ENCODE measurements at places on chromosomes 12 and 14.

GRCh38 chr12:5498076-5498475 is 66.2 kb downstream of the NTF3 start:
- no peak for DNase-seq

GRCh38 chr14:69092840-69093422 is 60.0 kb downstream of the DCAF5 start:
- DNase-seq = no peak

DNA sequence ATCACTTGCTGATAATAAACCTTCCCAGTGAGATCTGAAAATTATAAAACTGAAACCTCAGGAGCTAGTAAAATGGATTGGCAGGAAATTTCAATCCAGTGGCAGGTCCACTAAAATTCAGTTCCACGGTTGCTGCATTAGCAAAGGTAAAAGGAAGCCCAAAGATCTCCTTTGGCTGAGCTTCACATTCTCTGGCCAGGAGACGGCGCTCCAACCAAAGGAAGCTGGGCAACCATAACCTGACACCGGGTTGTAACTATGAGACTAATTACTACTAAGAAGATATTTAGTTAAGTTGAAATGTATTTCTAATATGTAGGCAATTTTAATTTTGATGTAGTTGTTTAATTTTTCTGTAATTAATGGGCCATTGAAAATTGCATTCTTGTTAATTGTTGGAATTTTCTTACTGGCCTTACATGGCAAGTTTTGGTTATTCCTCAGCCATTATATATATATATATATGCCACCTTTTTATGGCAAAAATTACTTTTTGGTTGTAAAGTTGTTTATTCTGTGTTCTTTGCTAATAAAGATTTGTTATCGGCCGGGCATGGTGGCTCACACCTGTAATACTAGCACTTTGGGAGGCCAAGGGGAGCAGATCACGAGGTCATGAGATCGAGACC is 17.0 kb downstream of the OR8S1 start:
- peak; percentile 10 for DNase-seq

DNA sequence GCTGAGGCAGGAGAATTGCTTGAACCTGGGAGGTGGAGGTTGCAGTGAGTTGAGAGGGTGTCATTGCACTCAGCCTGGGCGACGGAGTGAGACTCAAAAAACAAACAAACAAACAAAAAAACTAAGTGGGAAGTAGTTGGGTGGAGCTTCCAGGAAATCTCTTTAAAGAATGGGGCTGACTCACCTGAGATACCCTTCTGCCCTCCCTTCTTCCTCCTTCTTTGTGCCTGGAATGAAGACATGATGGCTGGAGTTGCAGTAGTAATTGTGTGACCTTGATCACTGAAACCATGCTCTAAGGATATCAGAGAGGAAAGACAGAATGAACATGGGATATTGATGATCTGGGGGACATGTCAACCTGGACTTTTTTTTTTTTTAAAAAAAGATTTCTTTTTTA is 87.6 kb upstream of the MED13L start:
- DNase-seq = no peak

GRCh38 chr12:129641926-129642325 is 261.9 kb downstream of the TMEM132D start:
- no peak for DNase-seq

GRCh38 chr14:53742233-53742620 is 214.4 kb downstream of the BMP4 start:
- DNase-seq = no peak

- DNase-seq = no peak
Measured at GRCh38 chr12:56158926-56159461, 835 bp downstream of the MYL6 start.

GRCh38 chr14:81452341-81453133 is 52.4 kb upstream of the STON2 start:
- no peak for DNase-seq

DNA sequence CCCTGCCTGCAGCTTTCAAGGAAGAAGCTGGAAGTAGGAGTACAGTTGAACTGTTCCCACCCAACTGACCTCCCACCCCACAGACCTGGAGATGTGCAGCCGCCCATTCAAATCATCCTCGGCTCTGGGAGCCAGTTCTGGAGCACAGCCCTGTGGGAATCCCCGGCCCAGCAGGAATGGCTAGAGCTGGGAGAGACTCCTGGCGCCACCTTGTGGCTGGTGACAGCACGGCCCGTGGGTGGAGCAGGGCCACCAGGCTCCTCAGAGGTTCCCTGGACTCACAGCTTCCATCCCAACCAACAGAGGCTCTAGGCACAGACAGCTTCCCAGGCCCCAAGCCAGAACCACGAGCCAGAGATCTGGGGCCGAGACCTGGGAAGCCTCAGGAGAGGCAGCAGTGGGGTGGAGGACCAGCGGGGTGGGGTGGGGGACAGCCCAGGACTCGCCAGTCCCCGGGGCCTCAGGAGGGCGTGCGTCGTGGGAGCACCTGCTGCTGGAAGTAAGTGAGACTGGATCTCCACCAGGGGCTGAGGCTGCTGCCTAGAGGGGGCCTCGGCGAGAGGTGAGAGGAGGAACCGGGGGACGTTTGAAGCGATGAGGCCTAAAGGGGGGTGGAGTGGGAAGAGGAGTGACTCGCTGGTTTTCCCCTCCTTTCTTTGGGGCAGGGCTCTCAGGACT is 43.4 kb downstream of the RNF34 start:
- peak; percentile 37 for DNase-seq

- DNase-seq = no peak
Measured at GRCh38 chr14:65281991-65282895, 130.3 kb upstream of the FUT8 start.

DNA sequence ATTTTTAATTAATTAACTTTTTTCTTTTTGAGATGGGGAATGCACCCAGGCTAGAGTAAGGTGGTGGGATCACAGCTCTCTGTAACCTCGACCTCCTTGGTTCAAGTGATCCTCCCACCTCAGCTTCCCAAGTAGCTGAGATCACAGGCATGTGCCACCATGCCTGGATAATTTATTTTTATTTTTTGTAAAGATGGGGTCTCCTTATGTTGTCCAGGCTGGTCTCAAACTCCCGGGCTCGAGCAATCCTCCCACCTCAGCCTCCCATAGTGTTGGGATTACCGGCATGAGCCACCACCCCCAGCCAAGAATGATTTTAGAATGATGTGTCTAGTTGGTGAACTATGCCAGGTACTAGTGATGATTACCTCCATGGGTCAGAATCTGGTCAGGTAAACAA is 6.6 kb upstream of the LRP10 start:
- DNase-seq = no peak

DNA sequence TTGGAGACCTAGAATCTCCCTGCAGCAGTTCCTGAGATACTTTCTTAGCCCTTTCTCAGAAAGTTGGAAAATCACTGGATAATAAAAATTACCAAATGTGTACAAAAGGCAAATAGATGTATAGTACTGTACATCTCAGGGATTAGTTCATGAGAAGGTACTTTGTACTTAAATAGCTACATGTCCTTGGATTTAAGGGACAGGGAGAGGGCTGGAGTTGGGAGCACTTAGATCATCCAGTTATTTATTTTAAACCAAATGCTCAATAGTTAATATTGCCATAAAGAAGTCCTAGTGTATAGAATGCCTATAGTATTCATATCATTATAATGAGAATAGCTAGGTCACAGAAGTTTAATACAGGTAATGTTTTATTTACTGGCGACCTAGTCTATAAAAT is 13.4 kb downstream of the CDKN3 start:
- no peak for DNase-seq

DNA sequence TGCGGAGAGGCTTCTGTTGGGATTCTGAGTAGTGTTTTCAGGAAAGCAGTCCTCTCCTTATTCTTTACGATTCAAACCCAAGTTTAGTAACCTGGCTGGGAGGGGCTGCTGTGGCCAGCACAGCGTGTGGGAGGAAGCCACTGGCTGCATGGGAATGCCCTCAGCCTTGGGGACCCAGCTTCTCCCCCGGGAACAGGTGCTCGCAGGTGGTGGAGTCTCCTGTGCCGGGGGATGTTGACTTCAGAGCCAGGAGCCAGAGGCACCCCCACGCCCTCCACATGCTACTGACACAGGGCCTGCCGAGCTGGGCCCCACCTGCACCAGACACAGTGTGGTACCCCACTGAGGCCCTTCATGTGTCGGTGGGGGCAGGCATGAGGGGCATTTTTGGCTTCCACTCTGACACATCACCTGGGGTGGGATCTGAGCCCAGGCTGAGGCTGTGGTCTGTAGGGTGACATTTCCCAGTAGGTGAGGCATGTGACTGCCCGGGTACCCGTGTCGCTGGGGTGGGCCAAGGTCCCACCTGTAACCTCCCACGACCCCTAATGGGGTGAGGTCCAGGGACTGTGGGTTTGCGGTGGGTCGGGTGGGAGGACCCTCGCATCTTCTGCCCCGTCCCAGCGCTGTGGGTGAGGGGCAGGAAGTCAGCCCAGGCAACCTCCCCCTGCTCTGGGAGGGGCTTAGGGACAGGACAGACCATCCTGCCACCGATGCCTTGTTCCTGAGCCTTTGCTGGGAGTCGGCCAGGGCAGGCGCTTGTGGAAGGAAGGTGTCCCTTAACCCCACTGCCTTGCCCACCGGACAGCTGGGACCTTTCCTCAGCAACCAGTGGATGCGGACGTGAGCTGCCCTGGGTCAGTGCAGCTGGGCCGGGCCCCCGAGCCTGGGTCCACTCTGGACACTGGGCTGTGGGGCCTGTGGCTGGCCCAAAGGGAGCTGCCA is 26.5 kb downstream of the MTA1 start:
- no peak for DNase-seq

DNA sequence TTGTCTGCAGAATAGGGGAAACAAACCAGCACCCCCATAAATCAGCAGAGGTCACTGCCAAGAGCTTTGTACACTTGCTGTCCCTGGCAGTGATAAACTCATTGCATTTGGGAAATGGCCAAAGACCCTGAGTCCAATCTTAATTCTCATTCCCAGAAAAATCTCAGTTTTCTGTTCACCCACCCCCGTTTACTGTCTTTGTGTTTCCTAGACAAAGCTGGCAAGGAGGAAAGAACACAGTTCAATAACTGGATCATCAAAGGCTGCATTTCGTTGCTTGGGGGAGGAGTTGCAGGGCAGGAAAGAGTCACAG is 365.1 kb downstream of the DPF3 start:
- no peak for DNase-seq

GRCh38 chr14:93701562-93701961 is 86.7 kb downstream of the PRIMA1 start:
- DNase-seq = no peak

- DNase-seq = no peak
Measured at GRCh38 chr12:38374751-38375150, 58.2 kb downstream of the ALG10B start.

GRCh38 chr12:130709151-130709970 is 6.7 kb downstream of the RIMBP2 start:
- DNase-seq = no peak

GRCh38 chr12:125081427-125081826 is 16.2 kb downstream of the AACS start:
- DNase-seq = no peak

- no peak for DNase-seq
Measured at GRCh38 chr12:4383304-4383865, 3.9 kb upstream of the FGF23 start.

DNA sequence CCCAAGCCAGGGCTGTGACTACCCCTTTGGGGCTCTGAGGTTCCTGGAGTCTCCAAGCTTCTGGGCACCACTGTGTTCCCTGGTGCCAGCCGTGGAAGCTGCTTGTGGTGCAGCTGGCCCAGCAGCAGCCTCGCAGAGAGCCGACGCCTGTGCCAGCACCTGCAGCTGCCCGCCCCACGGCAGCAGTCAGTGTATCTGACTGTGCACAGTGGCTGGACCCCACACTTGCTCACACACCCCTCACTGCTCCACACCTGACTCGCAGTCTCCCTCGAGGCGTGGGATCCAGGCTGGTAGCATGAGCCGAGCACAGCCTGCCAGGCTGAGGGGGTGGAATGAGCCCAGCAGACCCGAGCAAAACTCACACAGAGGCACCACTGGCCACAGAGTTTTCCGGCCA is 325.2 kb downstream of the PCNX1 start:
- no peak for DNase-seq

GRCh38 chr12:6146951-6147350 is 22.5 kb upstream of the VWF start:
- DNase-seq = no peak

GRCh38 chr14:88681755-88682494 is 110.8 kb downstream of the EML5 start:
- no peak for DNase-seq

DNA sequence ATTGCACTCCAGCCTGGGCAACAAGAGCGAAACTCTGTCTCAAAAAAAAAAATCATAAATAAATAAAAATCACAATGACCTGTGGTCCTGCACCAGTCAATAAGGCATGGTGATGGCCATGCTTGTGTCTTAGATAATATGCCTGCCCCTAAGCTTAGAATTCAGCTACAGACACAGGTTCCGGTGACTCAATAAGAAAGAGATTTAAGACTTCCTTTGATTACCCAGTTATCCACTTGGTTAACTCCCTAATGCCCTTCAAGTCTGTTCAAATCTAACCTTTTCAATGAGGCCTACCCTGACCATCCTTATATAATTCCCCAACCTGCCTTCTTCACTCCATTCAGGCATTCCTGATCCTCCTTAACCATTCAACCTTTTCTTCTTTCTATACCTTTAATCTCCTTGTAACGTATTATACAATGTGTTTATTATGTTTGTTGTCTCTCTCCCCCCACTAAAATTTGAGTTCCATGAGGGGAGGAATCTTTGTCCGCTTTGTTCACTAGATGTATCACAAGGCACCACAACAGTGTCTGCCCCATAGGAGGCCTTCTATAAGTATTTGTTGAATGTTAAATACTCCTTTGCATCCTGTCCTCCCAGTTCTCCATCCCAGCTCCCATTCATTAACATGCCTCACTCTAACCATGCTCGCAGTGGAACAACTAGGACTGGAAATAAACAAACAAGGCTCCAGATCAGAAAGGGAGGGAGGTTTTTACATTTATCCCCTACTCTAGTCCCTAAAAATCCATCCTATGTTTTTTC is 8.9 kb downstream of the MAP4K5 start:
- no peak for DNase-seq

DNA sequence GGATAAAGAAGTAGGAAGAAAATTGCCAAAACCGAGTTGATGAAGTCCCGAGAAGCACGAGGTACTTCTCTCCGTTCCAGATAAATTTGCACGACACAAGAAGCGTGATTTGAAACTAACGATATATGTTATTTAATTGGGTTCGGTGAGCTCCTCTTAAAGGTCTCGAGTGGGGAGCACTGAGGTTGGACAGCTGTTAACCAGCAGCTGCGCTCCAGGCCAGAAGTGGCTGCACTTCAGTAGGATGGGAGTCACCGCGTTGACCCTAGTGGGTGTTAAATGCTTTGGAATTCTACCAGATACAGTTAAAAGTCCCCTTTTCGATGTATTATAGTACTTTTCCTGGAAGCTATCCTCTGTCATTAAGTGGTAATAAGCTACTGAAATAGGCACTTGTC is 953 bp upstream of the DCAF5 start:
- DNase-seq = no peak

DNA sequence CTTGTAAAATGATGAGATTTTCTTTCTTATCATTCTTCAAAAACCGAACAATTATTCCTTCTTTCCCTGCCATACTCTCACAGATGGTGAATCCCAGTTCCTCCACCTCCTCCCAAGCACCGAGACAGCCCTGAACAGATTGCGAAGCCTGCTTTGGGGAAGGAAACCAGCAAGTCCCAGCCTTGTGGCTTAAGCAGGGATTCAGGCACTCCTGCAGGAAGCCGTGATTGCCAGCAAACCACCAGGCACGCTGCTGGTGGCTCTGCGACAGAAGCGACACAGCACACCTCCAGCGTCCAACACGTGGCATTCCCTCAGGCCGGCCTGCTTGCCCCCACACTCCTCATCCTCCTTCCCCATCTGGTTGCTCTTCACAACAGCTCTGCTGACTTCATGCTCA is 237.7 kb downstream of the GXYLT1 start:
- DNase-seq = no peak
